Progenitor cell of endocrine pancreas (in vitro differentiated cells): ENCODE measurements at places on chromosomes 3 and 15.

DNA sequence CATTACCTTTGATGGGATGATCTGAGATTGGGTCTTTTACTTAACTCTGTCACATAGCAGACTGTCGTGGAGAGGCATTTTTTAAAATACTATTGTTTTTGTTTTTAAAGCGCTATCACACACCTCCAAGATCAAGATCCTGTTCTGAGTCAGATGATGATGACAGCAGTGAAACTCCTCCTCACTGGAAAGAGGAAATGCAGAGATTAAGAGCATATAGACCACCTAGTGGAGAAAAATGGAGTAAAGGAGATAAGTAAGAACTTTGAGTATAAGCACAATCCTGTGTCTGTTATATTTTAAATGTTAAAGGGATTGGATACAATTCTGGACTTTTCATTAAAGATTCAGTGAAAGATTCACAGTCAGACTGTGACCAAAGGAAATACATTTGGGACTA lies 18.4 kb upstream of the ZBTB47 start:
- DNase-seq, result no peak

- DNase-seq, result no peak
These were observed 292.9 kb upstream of the ATP10A start for GRCh38 chr15:26156051-26156450.

- no peak for DNase-seq
These were observed 589 bp downstream of the ANAPC13 start for GRCh38 chr3:134485075-134485717.

GRCh38 chr3:70518356-70518755 lies 205.9 kb upstream of the MDFIC2 start:
- no peak for DNase-seq

- DNase-seq, result no peak
These were observed 15.7 kb upstream of the ARPIN start for GRCh38 chr15:89928421-89928820.

DNA sequence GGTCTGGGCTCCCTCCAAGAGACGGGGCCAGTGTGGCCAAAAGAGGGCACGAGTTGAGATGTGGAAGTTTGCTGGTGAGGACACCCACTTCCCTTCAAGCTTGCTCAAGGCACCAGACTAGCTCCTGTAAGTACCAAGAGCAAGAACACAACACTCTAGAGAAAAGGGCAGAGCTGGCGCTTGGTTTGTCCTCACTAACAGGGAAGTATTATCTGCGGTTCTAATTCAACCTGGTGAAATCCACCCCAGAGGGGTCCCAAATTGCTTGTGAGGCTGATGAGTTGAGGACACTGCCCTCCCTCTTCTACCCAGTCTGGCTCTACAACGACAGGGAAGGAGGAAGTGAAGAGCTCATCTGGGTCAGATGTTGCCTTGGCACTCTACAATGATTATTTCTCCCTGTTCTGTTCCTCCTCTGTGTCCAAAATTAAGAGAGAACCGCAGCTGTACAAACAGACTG lies 16.9 kb upstream of the FSIP1 start:
- no peak for DNase-seq

DNA sequence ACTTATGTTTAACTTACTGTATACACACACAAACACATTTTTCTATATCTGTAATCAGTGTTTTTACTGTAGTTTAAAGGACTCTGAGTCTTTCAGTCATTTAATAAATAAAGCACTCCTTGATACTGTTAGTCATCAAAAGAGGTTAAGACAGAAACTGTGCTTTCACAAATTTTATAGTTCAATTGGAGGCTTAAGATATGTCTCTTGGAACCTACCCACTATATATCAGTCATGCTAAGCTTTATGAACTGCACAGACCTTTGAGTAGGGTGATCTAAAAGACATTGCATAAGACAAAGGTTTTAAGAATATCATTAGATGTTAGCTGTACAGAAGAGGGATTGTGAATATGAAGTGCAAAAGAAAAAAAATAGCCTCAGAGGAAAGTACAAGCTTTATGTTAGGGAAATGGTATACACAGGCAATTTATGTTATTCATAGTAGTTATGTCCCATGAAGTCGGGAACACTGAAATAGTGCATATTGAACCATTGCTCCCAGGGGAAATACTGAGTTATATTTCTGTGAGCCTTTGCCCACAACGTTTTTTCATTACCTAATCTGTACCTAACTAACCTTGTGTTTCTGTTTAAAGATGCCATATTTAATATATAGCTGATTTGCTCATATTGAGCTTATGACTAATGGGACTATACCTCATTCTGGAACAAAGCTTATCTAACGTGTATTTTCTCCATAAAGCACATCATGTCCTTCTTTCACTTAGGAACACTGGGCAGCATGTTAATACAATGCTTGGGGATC lies 19.7 kb downstream of the CHMP2B start:
- no peak for DNase-seq

DNA sequence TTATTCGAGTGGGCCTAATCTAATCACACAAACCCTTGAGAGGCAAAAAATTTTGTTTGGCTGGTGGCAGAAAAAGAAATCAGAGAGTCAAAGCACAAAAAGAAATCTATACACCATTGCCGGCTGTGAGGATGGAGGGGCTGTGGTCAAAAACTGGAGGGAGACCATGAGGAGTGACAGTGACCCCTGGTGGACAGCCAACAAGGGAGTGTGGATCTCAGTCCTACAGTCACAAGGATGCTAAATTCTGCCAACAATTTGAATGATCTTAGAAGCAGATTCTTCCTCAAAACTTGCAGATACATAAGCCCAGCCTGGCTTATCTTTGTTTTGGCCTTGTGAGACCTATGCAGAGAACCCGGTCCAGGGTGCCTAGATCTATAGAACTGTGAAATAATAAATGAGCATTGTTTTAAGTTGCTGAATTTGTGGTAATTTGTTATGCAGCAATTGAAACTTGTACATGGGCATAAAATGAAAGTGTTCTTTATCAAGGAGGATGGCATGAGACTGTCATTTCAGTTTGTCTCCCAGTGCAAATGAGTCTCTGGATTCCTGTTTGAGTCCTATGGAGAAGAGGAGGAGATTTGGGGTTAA lies 103.0 kb upstream of the ARHGEF26 start:
- peak; percentile 23 for DNase-seq

GRCh38 chr3:59518283-59519055 lies 468.6 kb upstream of the CFAP20DC start:
- no peak for DNase-seq

GRCh38 chr3:39751286-39751685 lies 58.1 kb upstream of the MYRIP start:
- no peak for DNase-seq

DNA sequence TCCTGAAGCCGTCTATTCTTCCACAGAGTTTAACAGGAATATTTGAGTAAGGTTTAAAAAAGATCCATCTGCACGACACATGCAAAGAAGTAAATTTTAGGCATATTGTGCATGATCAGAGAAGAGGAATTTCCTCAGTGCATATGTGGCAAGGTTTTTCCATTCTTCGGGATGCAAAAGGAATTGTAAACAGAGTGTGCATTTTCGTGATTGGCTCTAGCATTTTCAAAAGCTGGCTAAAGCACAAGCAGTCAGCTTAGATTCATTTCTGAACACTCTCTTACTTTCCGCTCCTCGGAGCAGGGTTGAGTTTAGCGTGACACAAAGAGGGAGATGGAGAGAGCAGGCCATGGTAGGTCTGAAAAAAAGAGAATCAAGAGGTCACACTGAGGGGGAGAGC lies 128.2 kb downstream of the ADAMTS9 start:
- DNase-seq, result no peak

GRCh38 chr3:110521019-110521418 lies 550.6 kb upstream of the NECTIN3 start:
- DNase-seq, result no peak
